ENCODE measurements at places on chromosomes 7 and 10.
A peak's percentile ranks its signal among the peaks of the same experiment; 100 is the strongest.

GRCh38 chr7:131604841-131605279 is 48.4 kb upstream of the PODXL start:
- DNase-seq = no peak

DNA sequence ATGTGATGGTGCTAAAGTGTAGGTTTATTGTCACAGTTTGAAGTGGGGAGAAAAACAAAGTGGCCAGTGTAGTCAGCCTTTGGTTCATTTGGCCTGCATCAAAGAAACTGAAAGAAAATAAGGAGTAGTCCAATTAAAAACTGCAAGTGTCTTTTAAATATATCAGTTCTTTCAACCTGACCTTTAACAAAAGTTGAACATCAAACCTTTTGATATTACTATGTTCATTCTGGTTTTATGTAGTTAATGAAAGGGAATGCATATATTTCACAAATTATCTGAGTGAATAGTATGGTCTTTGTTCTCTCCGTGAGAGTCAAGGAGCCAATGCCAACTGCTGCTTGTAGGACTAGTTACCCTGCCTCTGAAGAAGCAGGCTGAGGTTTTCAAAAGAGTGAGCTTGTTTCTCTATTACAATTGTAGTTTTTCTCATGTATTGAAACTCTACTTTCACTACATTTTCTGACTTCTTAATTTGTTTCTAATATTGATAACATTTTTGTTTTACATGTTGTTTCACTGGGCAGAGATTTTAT is 1160.8 kb upstream of the LRRTM3 start:
- no peak for DNase-seq

DNA sequence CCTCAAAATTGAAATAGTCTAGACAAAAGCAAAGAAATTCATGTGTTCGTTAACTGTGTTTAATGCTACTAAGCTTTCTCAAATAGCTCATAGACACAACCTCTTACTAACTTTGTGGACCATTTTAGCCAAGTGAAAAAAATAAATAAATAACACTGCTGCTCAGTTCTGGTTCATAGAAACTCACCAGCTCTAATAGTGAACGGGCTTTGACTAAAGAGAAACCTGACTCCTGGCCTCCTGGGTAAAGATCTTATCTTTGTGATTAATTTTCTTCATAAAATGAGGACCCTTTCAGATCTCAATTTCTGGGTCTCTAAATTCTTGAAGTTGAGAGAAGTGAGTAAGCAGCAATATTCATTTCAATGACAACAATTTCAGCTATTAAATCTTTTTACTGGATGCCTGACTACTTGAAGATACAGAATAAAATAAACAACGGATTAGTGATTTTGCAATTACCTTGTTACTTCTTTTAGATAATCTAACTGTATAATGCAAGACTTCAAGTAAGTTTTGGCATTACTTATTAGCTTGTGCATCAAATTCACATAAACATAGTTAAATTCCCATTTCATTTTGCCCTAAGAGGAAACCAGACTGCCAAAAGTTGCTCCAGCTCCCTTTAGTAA is 3.1 kb downstream of the CADPS2 start:
- no peak for DNase-seq

DNA sequence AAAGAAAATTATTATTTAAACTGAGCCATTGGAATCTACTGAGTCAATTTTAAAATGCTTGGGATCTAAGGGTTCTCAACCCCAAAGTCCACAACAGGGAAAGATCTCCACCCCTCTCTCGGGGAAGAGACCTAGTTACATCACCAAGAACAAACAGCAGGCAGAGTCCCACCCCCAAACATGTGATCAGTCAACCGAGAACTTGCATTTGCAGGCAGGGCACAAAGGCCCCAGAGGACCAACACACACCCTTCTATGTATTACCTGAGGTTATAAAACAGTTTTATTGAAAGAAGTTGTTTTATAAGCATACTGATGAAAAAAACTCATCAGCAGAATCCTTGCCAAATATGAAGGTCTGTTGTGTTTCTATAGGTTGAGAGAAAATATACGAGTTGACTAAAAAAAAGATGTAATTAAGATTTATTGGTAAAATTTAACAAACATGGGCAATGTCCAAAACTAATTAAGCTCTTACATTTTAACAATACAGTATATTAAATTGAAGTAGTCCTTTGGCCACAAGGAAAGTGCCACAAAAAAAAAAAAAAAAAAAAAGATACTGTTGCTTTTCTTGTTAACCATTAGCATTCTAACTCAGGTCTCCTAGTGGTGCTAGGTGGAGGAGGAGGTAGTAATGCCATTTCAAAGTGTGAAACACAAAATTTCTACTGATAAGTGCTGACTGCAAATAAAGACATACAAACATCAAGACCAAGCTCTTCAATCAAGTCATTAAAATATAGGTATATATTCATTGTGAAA is 975 bp upstream of the USP54 start:
- DNase-seq = peak; percentile 17

DNA sequence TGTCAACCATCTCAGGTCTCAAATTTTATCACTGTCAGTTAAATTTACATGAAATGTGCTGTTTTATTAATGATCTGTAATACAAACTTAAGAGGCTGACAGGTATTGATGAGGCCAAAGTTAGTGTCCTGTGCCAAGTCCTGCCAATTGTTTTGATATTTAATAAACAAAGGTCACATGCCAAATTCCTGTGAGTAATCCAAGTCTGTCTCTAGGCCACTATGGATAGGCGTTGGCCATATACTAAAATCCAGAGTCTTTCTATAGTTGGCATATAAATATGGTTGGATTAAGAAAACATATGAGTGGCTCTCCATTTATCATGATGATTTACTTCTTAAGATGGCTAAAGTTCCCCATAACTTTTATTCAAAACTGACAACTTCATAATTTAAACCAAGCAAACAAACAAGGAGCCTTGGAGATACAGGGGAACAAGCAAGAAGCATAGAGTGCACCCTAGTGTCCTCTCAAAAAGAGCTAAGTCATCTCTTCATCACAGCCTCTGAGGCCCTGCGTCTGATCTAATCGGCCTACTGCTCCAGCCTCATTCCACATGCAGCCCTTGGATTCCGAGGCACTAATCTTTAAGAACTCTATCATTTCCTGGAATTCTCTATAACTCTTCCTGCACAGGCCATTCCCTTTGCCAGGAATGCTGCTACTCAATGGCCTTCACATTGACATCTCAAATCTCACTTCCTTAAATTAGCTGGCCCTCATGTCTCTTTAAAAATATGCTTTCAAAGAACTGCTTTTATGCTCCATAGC is 32.7 kb upstream of the NRCAM start:
- DNase-seq = no peak

DNA sequence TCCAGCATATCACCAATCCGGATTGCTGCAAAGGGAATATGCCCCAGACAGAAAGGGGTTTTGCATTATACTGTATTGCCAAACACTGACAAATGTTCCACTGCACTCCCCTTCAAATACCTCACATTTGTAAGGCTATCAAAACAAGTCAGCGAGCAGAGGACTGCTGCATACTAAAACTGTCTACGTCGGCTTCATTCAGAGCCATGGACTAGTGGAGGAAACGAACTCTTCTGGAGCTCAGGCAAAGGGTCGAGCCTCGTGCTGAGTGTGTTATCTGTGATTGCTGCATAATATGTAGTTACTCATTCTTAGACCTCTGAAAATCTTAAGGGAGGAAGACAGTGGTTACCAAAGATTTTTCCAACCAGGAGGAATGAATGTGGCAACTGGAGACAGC is 200.2 kb downstream of the DYNC1I1 start:
- DNase-seq = no peak

DNA sequence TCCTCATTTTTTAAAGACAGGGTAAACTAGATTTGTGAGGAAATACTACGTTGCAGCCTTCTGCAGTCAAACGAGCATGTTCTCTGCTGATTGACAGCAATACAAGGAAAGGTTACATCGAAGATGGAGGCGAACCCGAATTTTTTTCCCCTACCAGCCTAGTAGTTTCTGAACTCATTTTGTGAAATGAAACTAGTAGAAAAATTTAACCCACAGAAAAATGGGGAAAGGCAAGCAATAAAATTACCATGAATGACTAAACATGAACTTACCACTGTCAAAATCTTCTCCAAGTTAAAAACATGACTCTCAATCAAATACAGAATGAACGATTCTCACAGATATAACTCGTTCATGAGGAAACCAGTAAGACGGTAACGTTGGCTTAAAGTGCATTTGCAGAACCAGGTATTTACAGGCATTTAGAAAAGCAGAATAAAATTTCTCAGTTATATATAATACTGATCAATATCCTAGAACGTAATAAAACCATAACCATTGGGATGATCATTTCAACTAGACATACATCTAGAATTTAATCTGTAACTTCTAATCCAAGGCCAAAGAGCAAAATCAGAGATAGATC is 73.9 kb downstream of the CELF2 start:
- DNase-seq = no peak

- no peak for DNase-seq
Measured at GRCh38 chr10:61299156-61299555, 154.0 kb downstream of the TMEM26 start.

GRCh38 chr7:81845744-81846241 is 75.9 kb upstream of the HGF start:
- no peak for DNase-seq

GRCh38 chr7:155418941-155419755 is 38.8 kb upstream of the EN2 start:
- DNase-seq = no peak

DNA sequence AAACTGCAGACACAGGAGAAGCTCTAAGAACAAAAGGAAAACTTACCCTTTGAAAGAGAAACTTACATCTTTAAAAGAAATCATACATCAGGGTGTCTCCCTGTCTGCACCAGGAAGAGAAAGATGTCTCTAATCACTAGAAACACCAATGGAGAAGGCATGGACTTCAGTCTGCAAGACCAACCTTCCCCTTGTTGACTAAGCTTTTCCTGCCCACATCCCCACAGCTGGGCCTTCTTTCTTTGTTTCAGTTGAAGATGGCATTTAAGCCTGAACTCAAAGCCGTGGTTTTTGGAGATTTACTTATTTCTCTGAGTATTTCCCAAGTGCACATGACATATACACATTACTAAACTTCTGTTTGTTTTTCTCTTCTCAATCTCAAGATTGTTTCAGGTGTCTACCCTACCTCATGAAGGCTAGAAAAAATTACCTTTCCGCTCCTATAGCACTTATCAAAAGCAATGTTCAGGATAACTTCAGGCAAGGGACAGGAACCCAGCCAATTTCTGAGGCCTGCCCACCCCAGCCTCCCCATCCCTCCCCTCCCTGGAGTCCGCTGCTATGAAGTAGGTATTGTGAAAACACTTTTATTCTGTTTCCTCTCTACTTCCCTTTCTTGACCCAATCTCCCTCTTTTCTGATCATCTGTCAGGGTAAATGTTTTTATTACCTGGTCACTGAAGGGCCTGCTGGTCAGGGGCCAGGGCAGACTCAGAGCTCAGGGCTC is 2.8 kb upstream of the SLC29A3 start:
- no peak for DNase-seq

- DNase-seq = no peak
Measured at GRCh38 chr7:20083781-20084180, 133.4 kb downstream of the MACC1 start.

GRCh38 chr10:78852466-78853240 is 216.1 kb upstream of the ZMIZ1 start:
- DNase-seq = no peak

GRCh38 chr10:350981-351501 is 215.8 kb downstream of the ZMYND11 start:
- no peak for DNase-seq

Data from nucleus accumbens (tissue), 56 donors.